ENCODE measurements at places on chromosomes 1 and 21. TPM values are rescaled to one million over a fixed set of nuclear protein-coding genes. Genes with fewer than 3 reads are reported as not detected.

The TAS1R1 gene
- not detected for total RNA-seq

The ATP8B2 gene
- 54.4 TPM for total RNA-seq

The RGS8 gene
- not detected for total RNA-seq

The CD52 gene
- total RNA-seq = not detected

The CR1 gene
- total RNA-seq = not detected

The INSRR gene
- total RNA-seq = not detected

The TSACC gene
- not detected for total RNA-seq

The TNFRSF14 gene
- total RNA-seq = 177 TPM

Measured in lung microvascular endothelial cell (primary cell).